ENCODE measurements at places on chromosomes 3 and 15.
A peak's percentile ranks its signal among the peaks of the same experiment; 100 is the strongest.

GRCh38 chr15:68684476-68684875 lies 105.7 kb downstream of the CORO2B start:
- DNase-seq = no peak

DNA sequence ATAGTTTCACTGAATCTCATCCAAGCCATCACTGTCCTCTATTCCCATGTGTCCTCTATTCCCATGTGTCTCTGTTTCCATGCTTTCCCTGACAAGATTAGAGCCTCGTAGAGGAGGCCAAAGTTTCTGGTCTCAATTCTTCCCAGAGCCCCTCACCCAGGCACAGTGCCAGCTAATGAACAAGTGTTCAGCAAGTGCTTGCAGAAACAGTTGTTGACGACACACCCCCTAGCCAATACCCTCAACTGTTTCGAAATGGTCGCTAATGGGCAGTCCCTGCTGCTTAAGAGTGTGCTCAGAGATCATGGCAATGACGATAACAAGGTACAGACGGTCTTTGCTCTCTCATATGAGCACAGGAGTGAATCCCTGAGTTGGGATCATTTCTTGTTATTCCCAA lies 73.4 kb downstream of the FAM174B start:
- no peak for DNase-seq

DNA sequence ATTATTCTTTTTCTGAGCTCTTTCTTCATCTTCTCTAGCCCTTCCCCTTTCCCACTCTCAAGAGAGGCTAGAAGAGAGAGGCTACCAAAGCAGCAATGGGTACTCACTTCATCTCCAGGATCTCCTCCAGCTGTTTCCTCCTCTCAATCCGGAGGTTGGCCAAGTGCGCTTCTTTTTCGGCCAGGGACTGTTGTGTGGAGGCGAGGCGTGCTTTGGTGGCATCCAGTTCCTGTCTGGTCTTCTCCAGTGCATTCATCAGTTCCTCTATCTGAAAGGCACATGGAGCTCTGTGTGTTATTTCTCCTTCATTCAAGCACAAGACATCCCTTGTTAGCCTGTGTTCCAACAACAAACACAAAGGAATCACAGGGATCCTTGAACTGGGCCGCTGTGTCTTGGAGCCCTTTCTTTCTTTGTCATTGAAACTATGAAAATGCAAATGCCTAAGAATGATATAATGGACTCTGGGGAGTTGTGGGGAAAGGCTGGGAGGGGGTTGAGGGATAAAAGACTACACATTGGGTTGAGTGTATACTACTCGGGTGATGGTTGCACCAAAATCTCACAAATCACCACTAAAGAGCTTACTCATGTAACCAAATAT lies 401.3 kb upstream of the WNT5A start:
- no peak for DNase-seq

GRCh38 chr3:30245858-30246622 lies 360.4 kb upstream of the TGFBR2 start:
- DNase-seq = no peak

GRCh38 chr3:69541711-69542088 lies 155.8 kb upstream of the FRMD4B start:
- DNase-seq = peak; percentile 17

GRCh38 chr15:43774062-43774461 lies 2.7 kb downstream of the ELL3 start:
- no peak for DNase-seq

- DNase-seq = no peak
These were observed 180.8 kb downstream of the ATP10A start for GRCh38 chr15:25682340-25682739.

DNA sequence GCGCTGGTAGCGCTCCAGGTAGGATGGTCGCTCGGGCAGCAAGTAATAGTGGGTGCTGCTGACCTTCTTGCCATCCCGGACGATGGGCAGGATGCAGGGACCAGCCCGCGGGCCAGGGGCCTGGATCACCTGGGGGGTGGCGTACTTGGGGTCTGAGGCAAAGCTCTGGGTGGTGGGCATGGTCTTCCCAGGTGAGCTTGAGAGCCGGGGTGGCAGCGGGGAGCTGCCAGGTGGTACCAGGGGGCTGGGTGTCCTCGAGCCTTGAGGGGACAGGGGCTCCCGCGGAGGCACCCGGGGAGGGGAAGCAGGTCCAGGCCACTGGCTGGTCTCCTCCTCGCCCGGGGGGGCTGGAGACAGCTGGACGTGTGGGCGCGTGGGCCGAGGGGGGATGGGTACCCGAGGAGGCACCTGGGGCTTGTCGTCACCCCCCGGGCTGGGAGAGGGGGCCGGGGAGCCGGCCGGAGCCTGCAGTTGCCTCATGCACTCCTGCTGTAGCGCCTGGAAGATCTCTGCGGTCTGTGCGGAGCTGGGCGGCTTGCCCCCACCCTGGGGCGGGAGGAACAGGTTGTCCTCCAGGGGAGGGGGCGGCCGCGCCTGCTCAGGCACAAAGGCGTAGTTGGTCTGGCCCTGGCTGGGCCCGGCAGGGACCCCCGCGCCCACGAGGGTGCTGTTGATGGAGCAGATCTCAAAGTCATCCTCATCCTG lies 40.6 kb downstream of the TNK2 start:
- DNase-seq = no peak

DNA sequence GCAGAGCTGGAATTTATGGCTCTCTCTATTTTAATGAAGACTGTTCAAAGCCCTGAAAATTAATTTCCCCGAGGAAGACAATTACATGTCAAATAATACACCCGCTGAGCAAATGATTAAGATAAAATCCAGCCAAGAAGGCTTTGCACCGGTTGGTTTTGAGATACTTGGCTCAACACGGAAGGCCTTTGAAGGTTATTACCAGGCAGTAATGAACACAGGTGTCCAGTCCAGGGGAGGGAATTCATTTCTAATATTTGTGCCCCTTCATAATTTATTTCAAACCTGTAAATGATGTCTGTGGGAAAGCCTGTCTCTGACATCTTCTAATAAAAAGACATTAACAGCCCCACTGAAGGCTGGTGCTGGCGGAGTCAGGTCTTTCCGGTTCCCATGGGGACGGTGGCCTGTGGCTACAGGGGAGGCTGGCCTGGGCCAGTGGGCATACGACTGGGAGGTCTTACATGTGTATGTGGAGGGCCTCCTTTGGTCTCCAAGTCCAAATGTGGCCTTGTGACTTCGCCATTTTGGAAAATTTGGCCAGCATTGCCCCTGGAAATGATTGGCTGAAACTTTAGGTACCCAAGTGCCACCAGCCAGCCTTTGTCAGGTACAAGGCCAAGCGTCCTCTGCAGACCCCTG lies 49.9 kb upstream of the IQSEC1 start:
- no peak for DNase-seq

DNA sequence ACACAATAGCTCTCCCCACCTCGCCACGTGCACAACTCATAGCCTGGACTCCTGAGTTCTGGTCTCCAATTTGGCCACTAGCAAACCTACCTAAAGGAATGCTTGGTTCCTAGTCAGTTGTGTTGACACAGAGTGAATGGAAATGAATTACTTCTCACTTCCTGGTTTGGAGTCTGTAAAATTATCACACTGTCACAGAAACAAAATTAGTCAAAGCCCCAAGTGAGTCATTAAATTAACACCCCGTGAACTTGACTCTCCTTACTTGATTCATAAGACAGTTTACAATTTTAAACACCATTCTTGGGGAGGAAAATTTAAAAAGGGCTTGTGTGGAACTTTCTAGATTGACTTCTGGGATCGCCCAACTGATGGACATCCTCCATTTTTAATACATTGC lies 276.2 kb upstream of the CTNNB1 start:
- no peak for DNase-seq

GRCh38 chr3:171865191-171865865 lies 22.2 kb downstream of the TMEM212 start:
- no peak for DNase-seq

Measured in astrocyte of the spinal cord (primary cell).